ENCODE measurements at places on chromosomes 1 and 21.

DNA sequence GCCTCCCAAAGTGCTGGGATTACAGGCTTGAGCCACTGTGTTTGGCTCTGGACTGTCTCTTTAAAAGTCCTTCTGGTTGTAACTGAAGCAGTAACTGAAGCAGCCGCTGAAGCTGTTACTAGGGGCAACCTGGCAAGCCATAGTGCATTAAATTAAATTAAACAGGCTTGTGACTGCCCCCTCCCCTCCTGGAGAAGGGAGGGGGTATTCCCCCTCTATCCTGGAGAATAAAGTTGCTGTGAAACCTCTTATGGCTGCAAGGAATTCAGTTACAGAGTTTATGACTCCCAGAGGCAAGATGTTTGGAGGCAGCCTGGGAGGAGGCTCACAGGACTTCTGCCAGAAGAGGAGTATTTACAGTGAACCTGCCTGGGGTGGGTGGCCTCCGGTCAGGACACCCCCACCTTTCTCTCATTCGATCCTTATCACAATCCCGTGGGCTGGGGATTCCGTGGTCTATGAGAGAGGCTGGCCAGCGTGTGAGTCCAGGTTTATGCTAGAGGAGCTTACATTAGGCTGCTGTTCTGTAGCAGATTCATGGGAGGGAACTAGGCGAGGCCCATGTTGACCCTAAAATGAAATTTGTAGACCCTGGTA, 8.3 kb downstream of the TTC22 start:
- DNase-seq, result no peak

DNA sequence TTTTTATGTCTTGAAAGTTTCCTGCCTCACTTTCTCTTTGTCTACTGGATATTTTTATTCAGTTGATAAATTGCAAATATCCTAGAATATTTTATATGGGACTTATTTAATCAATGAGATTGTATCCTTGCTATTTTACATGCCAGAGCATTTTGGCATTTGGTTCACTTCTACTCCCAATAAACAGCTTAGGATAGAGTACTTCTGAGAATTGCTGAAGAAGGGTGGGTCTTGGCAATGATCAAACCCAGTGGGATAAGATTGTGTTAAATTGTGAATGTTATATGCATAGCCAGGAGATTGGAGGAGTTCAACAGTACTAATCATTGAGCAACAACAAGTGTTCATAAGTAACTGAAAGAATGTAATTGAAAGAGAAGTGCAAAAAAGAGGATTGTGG, 60.1 kb downstream of the SDCCAG8 start:
- DNase-seq, result no peak

DNA sequence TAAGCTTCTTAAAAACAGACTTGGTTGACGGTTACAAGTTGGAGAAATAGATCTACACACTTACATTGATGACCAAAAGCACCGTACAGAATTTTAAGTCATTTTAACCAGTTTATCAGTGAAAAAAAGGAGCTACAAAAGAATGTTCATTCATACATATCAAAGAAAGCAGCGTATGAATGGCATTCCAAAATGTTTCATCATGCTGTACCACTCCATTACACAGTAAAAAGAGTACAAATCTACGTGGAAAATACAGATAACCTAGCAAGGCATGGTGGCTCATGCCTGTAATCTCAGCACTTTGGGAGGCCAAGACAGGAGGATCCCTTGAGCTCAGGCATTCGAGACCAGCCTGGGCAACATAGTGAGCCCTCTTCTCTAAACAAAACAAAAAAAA, 40.3 kb downstream of the ZZZ3 start:
- DNase-seq, result no peak

GRCh38 chr1:30087465-30087864, 635.9 kb downstream of the MATN1 start:
- DNase-seq, result no peak

DNA sequence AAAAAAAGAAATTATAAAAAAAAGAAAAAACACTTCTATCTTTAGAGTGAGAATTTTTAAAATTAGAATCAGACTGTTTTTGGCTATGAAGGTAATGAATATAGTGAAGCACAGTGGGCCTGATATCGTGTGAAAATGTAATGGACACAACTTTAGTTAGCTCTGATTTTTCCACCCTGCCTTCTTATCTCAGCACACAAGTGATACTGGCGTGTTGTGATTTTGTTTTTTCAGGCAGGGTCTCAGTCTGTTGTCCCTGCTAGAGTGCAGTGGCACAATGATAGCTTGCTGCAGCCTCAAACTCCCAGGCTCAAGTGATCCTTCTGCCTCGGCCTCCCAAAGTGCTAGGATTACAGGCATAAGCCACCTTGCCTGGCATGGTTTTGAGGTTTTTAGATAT, 22.3 kb downstream of the MACF1 start:
- no peak for DNase-seq

GRCh38 chr21:15015622-15016471, 49.0 kb downstream of the NRIP1 start:
- DNase-seq, result no peak

DNA sequence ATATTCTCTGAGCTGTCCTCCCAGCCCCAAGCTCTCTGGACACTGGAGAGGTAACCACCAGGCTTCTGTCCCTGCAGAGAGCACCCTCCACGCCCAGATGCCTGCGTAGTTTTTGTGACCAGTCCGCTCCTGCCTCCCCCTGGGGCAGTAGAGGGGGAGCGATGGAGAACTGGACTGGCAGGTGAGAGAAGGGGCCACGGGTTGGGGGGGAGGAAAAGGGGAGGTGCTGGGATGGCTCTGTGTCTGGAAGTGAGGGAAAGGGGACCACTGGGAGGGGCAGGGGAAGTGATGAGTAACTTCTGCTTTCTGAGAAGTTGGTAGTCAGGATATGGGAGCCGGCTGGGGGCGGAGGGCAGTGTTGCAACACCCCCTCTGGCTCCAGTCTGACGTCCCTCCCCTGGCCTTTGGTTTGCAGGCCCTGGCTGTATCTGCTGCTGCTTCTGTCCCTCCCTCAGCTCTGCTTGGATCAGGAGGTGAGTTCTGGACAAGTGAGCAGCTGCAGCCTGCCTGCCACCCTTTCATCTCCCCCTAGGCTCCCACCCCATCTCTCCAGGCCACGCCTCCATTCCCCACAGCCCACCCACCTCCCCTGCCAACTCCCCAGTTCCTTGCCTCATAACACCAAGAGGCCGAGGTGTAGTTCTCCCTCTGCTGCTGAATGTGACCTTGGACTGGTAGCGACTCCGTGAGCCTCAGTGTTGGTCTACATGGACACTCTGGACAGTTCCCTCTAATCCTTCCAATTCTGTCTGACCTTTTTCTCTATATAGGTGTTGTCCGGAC, 3.1 kb downstream of the ADAMTSL4 start:
- no peak for DNase-seq

DNA sequence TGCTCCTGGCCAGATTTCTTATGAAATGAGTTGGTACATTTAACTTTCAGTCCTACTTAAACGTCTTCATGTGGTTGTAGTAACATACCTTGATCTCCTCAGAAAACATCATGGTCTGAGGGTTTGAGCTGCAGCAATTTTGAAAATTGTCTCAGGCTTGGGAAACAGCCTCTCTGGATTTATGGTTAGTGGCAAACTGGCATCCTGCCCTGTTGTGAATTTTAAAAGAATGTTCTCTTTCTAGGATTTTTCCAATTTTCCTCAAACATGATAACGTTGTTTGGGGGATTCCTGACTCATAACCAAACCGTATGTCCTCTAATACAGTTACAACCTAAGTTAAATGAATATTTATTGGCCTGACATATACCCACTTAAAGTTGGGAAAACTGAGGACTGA, 624.4 kb downstream of the LMO4 start:
- no peak for DNase-seq

GRCh38 chr1:24641646-24642151, 1.4 kb upstream of the SRRM1 start:
- no peak for DNase-seq

GRCh38 chr1:215665215-215665614, 98.1 kb downstream of the KCTD3 start:
- DNase-seq, result no peak

GRCh38 chr21:29454179-29454578, 155.5 kb downstream of the BACH1 start:
- DNase-seq, result no peak

Measured in T-helper 1 cell (primary cell).